ENCODE measurements at places on chromosomes 6 and 20.

DNA sequence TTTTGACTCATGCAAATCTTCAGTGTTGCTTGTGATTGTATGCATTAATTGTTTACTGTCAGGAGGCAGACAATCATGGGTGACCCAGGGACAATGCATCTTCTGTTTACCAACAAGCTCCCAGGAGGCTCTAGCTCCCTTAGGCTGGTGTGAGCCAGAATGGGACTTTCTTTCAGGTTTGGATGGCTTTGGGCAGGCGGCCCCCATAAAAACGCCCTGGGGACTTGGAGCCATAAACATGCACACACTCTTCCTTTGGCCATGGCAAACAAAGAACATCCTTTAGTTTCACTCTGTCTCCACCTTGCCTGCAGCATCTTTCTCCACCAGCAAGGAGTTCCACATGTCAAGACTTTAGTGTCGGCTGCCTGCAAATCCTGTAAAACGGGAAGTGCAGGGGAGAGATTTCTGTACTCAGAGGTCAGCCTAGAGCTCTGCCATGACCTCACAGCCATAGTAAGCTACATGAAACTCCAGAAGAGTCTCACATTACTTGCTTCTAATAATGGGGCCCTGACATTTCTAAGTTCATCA, 127.6 kb downstream of the MAP3K7 start:
- DNase-seq = no peak

DNA sequence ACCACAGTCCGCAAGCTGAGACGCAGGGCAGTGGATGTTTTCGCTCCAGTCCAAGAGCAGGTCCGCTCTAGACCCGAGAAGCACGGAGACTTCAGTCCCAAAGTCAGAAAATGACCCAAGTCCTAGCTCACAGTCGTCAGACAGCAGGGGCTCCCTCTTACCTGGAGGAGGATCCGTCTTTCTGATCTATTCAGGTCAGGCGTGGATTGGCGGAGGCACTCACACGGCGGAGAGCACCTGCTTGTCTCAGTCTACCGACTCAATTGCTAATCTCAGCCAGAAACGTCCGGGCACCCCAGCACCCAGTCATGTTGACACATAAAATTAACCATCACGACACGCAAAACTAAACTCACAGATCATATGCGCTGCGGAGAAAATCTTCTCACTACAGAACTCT, 285.3 kb upstream of the CDH4 start:
- no peak for DNase-seq

DNA sequence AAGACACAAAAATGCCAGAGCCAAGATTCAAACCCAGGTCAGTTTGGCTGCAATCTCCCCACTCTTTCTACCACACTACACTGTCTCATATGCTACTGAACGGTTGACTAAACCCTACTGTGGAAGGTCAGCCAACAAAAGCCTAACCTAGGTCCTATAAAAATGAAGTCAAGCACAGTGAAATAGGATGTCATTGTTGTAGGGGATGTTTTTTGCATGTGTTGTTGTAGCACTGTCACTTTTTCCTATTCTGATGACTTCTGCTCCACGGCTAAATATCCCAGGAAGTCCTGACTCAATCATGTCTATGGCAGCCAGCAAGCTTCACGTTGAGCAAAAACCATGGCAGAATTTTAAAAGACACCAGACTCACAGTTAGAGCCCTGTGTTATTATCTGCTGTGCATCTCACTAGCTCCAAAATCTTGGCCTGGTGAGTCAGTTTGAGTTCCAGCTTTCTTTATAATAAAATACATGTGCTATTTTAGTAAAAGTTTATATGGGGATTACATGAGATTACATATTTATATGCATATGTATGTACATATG, 322.1 kb upstream of the NT5E start:
- no peak for DNase-seq

GRCh38 chr6:157240960-157241311, 82.4 kb downstream of the TMEM242 start:
- DNase-seq = no peak

- DNase-seq = no peak
Observed at GRCh38 chr6:114862064-114862463, 519.2 kb upstream of the HS3ST5 start.

- DNase-seq = no peak
Observed at GRCh38 chr20:45911486-45912343, at the start of gene PLTP. Gene PLTP, minus strand, starts transcription at chr20:45912155. Its CDS starts 703 bp downstream, at chr20:45911452.

DNA sequence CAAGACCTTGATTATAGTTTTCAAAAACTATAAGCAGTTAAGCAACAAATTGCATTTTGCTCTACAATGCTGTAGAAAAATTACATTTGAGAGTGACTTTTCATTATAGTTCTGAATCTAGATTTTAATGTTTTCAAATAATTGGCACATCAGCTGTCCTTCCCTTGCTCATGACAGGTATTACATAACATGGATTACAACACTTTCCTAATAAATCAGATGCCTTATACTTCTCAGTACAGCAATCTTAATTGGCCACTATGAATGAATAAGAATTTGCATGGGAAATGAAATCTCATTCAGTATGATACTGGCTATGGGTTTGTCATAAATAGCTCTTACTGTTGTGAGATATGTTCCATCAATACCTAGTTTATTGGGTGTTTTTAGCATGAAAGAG, 29.9 kb downstream of the HSF2 start:
- DNase-seq = no peak

DNA sequence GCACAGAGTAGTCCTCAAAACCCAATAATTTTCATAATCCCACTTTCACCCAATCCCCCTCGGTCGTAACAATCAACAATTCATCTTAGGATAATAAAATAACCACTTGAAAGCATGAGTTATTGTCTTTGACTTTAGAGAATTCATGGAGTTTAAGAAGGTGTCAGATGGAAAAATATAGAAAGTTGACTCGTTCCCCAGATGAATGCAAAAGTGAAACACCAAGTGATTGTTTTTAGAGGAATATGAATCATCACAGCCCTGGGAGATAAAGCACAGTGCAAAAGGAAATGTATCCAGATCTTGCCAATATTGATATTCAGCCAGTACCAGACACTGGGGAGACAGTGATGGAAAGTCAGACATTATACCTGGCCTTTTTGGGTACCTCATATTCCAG, 860.5 kb downstream of the DHX35 start:
- peak; percentile 8 for DNase-seq

GRCh38 chr6:56927538-56928453, 27.1 kb upstream of the BEND6 start:
- DNase-seq = no peak

DNA sequence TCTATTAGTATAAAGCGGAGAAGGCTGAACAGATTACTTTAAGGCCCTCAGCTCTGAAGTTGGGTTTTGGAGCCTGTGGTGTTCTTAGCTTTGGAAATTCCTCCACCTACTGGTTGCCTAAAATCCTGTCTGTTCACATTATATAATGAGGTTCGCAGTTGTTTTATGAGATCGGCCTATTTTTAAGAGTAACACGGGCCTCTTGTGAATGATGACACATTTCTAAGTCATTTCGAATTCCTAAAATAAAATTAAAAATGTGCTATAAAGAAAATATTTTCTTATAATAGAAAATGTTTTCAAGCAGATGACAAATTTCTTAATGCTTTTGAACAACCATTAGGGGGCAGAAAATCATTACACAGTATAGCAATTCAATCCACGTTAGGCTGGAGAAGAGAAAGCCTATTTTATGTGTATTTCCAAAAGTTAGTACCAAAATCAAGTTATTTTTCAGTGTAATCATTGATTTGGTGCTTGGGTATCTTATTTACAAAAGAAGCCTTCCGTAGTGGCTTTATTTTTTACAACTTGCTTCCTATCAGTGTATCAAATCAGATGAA, 15.8 kb upstream of the FAM8A1 start:
- peak; percentile 76 for DNase-seq

DNA sequence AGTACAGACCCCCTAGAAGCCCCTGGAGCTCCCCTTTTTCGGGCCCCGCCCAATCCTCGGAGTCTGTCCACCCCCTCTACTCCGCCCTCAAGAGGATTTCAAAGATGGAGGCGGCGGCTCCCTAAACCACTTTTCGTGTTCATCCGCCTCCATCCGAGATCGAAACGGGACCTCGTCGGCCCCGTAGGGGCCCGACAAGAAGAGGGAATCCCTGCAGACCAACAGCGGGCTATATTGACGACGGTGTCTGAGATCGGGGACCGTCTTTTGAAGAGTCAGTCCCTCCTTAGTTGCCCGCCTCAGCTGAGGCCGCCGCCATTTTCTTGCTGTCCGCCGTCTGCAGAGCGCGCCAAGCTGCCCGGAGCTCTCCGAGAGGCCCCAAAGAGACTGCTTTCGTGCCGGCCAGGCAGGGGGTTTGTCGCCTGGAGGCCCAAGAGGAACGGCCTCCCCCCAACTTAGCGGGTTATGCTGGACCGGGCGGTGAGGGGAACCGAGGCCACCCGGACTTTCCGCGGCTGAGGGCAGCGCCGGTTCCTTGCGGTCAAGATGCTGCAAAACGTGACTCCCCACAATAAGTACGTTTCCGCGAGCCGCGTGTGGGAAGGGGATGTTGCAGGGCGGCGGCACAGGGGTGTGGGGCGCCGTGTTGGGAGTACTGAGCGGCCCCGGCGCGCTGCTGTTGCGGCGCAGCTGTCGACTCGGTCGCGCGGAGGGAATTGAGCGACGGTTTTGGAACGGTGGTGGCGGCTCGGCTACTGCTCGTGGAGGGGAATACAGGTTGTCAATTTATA, 4.2 kb downstream of the BRD2 start:
- no peak for DNase-seq

DNA sequence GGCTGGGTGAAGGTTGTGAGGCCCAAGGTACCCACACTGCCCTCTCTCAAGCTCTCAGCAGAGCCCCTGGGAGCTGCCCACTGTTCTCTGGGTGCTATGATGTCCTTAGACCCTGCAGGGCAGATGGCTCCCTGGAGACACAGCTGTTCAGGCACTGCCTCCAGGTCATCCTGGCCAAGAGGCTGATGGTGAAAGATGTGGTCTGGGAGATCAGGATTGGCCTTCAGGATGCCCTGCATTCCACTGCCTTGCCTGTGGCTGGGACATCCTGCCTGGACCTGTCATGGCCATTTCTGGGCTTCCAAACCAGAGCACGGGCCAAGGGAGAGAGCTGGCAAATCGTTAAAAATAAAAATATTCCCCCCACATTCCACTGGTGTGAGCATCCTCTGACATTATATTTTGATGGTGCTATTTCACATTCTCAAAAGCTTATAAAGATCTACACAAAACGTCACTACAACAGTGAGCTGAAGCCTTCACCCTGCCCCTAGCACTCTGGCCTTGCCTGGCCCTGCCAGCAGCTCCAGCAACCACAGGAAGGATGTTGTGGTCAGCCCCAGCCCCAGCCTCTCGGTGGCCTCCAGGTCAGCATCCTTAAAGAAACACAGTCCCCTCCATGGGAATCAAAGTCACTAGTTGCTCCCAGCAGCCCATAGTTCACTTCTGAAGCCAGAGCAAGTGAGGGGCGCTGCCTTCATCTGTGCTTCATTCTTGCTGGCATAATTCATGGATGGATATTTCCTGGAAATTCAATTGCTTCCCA, 13.5 kb upstream of the KCNK16 start:
- no peak for DNase-seq

- no peak for DNase-seq
Observed at GRCh38 chr6:154428897-154429296, 72.3 kb upstream of the IPCEF1 start.

DNA sequence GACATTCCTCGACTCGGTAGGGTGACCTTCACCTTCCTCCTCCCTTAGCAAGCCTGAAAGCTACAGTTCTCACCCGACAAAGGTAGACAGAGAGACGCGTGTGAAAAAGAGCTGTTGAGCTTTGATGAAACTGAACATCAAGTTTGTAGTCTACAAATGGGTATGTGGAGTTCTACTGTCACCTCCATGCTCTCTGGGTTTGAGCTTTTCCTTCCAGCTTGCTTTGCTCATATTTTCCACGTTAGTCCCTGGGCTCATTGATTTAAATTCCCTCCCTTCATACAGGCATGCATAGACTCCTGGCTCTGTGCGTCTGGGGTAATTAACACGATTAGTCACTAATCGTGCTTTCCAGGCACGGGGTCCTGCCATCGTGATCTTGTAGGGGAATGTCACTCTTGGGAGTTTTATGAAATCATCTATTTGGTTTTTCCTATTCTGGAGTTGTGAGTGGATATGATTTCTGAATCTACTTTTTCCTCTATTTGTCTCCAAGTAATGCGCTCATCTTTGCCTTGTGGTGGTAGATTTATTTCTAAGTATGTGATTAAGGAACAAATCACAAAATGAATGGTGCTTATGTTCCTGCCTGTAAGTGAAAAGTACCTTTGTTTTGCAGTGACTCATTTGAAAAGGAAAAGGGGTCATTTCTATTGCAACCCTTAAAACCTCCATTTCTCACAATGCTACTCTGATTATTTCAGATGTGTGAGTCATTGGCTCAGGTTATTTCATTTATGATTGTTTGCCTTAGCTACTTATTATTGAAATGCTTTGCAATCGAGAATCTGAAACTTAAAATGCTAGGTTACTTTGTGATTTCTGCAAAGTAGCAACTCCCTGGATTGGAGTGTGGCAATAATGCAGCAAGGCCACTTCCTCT, 154.6 kb downstream of the ZDHHC14 start:
- peak; percentile 17 for DNase-seq

DNA sequence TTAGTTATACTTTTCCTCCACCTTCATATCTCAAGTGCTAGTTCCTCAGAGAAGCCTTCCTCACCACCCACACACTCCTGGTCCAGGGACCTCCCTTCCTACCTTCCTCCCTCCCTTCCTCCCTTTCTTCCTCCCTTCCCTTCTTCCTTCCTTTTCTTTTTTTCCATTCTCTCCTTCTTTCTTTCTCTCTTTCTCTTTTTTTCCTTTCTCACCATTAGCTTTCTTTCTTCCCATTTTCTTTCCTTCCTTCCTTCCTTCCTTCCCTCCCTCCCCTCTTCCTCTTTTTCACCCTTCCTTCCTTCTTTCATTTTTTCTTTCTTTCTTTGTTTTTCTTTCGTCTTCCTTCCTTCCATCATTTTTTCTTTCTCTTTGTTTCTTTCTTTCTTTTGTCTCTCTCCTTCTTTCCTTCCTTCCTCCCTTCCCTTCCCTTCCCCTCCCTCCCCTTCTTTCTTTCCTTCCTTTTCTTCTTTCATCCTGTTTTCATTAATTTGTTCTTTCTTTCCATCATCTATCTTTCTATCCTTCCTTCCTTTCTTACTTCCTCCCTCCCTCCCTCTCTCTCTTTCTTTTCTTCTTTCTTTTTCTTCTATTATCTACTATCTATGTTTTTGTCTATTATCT, 416.0 kb downstream of the PLCB1 start:
- DNase-seq = no peak

GRCh38 chr6:151142676-151143075, 97.1 kb upstream of the AKAP12 start:
- no peak for DNase-seq

- DNase-seq = no peak
Observed at GRCh38 chr6:44712353-44713111, 325.0 kb downstream of the CDC5L start.

- DNase-seq = no peak
Observed at GRCh38 chr6:142679907-142680700, 264.9 kb downstream of the HIVEP2 start.

DNA sequence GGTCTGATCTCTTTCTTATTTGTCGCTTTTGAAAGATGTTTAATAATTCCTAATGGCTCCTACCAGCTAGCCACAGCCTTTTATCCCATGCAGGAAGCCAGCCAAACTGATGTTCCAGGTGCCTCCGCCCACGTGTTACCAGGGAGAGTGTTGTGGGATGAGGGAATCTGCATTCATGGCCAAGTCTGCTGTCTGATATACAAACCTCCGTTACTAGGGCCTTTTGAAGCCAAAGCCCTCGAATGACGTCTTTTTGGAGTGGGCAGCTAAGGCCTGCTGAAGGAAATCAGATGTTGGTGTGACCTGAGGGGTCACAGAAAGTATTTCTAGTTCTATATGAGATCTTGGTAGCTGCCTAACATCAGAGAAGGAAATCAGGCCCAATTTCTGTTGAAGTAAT, 21.3 kb downstream of the STK35 start:
- DNase-seq = no peak

GRCh38 chr6:79612918-79613317, 18.2 kb upstream of the SH3BGRL2 start:
- DNase-seq = no peak
